Stimulated activated CD8-positive, alpha-beta memory T cell treated with anti-CD3 and anti-CD28 coated beads, Interleukin-2, amount 100 ng/mL, for 1 hour (primary cell): ENCODE measurements at places on chromosomes 5 and 9.

- no peak for DNase-seq
Observed at GRCh38 chr5:157343842-157344790, 78.2 kb downstream of the CYFIP2 start.

- DNase-seq, result no peak
Observed at GRCh38 chr9:95778957-95779356, 96.5 kb upstream of the ERCC6L2 start.

- DNase-seq, result no peak
Observed at GRCh38 chr9:124411514-124412227, 3.6 kb downstream of the PSMB7 start.

GRCh38 chr9:93288891-93289883, 105.2 kb downstream of the WNK2 start:
- DNase-seq, result no peak

GRCh38 chr5:153816870-153817269, 221.8 kb downstream of the FAM114A2 start:
- DNase-seq, result no peak

DNA sequence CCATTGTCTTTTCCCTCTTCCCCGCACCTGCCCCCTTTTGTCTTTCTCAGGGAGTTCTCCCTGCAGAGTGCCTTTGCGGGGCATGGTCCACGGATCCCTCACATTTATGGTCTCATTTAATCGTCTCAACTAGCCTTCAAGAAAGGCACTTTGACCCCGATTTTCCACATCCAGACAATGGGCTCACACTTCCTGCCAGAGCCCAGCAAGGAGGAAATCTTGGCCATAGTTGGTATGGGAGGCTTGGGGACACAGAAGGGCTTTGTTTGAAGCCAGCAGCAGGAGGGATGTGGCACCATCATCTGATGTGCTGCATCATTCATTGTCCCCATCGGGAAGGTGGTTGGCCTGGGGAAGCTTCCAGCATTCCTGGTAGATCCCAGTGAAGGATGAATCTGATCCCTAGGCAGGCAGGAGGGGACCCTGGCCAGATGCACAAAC, 24.9 kb downstream of the GSN start:
- no peak for DNase-seq

GRCh38 chr9:123353041-123353440, 3.0 kb upstream of the CRB2 start:
- no peak for DNase-seq

DNA sequence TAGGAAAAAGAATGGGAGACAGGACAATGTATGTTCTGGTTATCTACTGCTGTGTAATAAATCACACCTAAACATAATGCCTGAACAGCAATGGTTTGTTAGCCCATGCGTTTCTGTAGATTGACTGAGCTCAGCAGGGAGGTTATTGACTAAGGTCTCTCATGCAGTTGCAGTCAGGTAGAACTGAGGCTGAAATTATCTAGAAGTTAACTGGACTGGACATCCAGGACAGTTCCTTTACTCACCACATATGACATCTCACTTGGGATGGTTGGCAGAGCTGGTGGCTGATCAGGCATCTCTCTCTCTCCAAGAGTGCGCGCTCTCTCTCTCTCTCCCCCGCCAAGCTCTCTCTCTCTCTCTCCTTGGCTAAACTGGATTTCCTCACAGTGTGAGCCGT, 8.9 kb upstream of the FOXB2 start:
- no peak for DNase-seq

DNA sequence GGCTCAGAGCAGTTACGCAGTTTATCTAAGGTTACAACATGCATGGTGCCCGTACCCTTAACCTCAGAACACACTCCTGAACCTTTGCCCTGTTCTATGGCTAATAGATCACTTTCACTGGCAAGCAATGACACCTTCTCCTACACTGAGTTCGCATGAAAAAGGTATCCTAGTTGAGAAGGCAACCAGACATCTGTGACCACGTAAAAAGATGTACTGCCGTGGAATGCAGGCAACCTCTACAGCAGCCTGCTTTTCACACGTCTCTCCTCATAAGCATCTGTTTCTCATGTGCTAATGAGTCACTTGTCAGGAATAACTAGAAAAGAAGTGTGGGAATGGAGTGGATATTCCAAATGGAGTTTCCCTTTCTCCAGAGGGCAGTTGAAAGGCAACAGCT, 71.4 kb downstream of the FBXO38 start:
- DNase-seq, result no peak

DNA sequence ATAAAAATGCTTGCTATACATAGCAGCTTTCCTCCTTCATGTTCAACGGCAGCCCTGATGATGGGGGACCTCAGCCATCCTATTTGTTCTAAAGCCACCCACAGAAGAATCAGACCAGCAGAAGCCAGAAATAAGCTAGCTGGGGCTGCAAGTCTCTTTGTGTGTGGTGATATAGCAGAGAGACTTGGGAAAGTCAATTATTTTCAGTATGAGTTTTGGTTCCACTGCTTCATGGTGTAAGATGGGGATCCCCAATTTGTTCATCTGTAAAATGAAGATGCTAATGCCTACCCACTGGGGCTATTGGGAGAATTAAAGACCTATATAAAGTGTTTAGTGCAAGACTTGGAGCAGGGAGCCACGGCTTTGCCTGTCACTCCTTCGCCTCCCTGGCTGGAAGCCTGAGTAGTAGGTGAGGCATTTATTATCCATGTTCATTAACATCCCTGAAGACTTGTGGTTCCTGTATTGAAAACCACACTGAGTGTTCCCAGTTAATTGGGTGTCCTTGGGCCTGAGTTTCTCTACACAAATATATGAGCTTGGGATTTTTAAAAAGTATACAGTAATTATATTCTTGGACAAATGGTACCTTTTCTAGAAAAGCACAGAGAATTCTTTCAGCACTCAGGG, 210.1 kb upstream of the SLC24A2 start:
- DNase-seq, result no peak
